ENCODE measurements at places on chromosomes 13 and 19. TPM values are rescaled to one million over a fixed set of nuclear protein-coding genes. Genes with fewer than 3 reads are reported as not detected.

Gene NOVA2
- total RNA-seq, result not detected

Gene CNN1
- 29.5 TPM for total RNA-seq

Gene ZNF486
- 5.3 TPM for total RNA-seq

Gene HMG20B
- total RNA-seq, result 65.8 TPM

Gene ZNF813
- total RNA-seq, result 4.5 TPM

All from smooth muscle cell of the umbilical artery (primary cell).